NCI-H2227 treated with DMSO at 0.1 percent for 48 hours (cell line): ENCODE measurements at places on chromosomes 16 and 17.
A peak's percentile ranks its signal among the peaks of the same experiment; 100 is the strongest.

GRCh38 chr17:1546292-1546922 is 16.2 kb downstream of the PITPNA start:
- DNase-seq = no peak

DNA sequence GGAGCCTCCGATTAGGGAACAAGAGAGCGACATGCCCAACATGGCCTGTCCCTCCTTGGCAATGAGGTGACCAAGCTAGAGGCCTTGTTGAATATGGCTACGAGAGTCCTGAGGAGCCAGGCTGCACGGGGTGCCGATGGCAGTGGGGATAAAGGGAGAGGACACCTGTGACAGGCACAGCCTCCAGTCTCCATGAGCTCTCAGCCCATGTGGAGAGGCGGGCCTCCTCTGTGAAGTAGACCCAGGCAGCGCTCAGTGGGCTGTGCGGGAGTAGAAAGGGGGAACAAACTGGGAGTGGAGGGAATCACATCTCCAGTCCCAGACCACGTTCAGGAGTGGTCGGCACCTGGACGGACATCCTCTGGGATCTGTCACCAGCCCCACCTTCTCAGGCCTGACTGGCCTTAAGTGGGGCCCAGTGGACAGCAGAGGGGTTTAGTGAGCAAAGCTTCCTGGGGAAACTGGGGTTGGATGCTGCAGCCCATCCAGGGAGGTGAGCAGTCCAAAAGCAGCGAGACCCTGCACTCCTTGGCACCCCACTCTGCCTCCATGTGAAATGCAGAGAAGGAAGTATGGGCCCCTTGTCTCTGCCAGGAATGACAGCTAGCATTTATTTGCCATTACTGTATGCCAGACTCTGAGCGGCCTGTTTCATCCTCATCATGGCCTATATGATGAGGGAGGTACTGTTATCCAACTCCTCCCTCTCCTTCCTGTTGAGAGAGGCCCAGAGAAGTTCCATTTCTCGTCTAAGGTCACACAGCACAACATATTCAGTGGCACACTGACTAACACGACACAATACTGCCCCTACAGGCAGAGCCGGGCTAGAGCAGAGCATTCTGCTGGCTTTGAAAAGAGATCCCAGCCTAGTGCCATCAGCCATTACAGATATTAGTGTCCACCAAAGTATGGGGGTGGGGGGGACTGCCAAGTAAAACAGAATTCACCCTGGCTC is 4.5 kb upstream of the TMEM92 start:
- DNase-seq = peak; percentile 18

DNA sequence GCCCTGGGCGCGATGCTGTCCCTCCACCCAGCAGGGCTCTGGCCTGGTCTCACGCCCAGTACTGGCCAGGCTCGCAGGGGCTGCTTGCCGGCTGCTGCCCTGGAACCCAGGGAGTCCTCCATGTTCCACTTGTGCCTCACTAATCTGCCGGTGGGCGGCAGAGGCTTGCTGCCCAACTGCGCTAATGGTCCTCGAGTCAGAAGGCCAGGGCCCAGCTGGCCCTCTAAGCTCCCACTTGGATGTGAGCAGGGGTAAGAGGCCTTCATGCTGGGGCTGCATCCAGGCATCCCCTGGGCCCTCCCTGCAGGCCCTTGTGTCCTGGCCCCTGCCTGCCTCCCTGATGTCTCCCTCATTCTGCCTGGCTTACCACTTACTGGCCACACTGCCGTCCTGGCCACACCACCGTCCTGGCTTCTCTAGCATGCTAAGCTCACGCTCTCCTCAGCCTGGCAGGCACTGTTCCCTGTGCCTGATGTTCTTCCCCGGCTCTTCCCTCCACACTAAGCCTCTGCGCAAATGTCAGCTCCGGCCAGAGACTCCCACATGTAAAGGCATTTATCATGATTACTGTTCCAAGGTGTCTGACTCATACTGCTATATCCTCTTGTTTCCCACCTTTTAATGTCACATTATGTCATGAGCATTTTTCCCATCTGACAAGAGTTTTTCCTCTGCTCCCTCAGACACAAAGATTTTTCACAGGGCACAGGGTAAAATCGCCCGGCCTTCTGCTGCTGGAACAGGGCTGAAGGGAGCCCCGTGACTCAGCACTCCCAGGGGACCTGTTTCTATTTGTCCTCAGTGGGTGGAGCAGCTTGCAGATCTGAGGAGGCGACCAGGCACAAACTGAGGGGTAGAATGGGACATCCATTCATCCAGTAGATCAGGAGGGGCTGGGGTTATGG is 15.9 kb downstream of the B9D1 start:
- DNase-seq = no peak

- no peak for DNase-seq
These were observed 14.7 kb downstream of the PHKB start for GRCh38 chr16:47475786-47476185.

- DNase-seq = no peak
These were observed 113.5 kb upstream of the CCL2 start for GRCh38 chr17:34141590-34141989.

- DNase-seq = no peak
These were observed 66.9 kb downstream of the GP2 start for GRCh38 chr16:20260215-20261009.

DNA sequence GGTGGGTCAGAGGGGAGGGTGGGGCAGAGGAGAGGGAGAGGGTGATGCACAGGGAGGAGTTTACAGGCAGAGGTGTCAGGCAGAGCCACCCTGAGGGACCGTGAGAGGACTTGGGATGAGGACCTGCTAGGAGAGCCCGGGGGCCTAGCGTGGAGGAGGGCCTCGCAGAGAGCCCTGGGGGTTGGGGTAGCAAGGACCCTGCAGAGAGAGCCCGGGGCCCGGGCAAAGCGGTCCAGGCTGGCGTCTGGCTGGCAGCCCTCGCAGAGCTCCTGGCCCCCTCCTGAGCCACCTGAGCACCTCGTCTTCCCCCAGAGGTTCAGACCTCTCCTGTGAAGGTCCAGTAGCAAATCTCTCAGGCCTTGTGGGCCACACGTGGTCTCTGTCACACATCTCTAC is 42.0 kb upstream of the ZNF469 start:
- DNase-seq = no peak

GRCh38 chr16:51312363-51313150 is 161.5 kb upstream of the SALL1 start:
- no peak for DNase-seq

DNA sequence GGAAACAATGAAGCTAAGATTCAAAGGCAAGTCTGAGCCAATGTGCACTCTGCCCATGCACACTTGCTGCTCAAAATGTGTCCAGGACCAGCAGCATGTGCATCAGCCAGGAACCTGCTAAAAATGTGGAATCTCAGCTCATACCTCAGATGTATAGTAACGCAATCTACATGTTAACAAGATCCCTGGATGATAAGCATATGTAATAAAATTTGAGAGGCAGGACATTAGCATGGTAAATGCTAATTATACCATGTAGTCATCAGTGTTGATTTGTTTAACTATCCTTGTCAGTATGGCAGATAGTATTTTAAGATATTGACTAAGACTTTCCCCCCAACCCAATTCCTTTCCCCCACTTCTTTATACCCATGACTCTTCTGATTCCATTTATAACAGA is 379.6 kb downstream of the TOX3 start:
- no peak for DNase-seq

DNA sequence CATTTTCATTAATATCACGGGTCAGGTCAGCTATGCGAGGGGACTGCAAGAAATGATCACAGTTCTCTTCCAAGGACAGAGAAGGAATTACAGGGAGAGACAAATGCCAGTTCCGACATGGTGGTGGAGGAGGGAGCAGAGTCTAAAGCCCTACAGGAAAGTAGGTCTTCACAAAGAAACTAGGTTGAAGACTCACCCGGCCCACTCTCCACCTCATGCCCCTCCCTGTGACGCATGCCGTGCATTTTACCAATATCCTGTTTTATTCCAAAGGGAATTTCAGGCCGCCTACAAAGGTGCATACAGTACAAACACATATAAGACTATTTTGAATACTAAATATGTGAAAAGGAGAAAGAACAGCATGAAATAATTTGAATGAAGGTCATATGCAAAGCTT is 56.8 kb downstream of the CDH11 start:
- no peak for DNase-seq

DNA sequence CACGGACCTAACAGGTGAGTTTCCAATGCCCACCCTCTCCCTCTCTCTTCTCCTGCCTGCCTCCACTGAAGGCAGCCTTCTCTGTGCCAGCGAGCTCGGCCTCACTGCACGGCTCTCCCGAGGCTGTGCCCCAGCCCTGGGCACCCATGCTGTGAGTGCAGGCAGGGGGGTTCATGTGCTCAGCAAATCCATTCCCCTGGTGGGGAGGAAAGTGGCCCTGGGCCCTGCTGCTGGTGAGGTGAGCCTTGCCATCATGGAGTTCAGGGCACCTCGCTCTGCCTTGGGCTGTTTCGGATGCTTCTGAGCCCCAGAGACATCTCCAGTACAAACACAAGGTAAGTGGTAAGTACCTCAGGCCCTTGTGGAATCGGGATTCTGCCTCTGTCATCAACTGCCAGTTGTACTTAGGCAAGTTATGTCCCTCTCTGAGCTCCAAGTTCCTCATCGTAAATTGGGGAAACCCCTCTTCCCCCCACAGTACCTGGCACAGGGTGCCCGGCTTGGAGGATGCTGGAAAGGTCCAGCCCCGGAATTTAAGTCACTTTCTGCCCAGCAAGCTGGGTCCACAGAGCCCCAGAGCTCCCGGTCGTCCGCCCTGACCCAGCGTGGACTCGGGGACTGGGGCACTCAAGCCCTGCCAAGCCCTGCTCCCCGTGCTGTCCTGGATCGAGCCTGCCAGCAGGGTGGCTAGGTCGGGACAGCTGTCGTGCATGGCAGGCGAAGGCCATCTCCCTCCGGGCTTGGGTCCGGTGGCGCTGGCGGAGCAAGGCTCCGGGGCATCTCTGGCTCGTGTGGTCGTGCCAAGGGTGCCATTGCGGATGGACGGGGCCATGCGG is 684 bp upstream of the NUDT16L1 start:
- DNase-seq = no peak

GRCh38 chr17:78979780-78980623 is at the start of gene LGALS3BP:
Gene LGALS3BP (minus strand): TSS chr17:78979923. CDS start chr17:78977191, 2,732 bp downstream.
- DNase-seq = peak; percentile 80
